ENCODE measurements at places on chromosomes 1 and 21. TPM values are rescaled to one million over a fixed set of nuclear protein-coding genes. Genes with fewer than 3 reads are reported as not detected.

Gene OXCT2
- 2.9 TPM for total RNA-seq

Gene BLZF1
- 10.3 TPM for total RNA-seq

- DNase-seq, result no peak
Observed at GRCh38 chr1:243882276-243882675, 32.2 kb upstream of the AKT3 start.

GRCh38 chr1:155176544-155177071 is 3.0 kb downstream of the TRIM46 start:
- DNase-seq, result no peak

- DNase-seq, result no peak
Observed at GRCh38 chr1:90761156-90761555, 44.1 kb upstream of the BARHL2 start.

DNA sequence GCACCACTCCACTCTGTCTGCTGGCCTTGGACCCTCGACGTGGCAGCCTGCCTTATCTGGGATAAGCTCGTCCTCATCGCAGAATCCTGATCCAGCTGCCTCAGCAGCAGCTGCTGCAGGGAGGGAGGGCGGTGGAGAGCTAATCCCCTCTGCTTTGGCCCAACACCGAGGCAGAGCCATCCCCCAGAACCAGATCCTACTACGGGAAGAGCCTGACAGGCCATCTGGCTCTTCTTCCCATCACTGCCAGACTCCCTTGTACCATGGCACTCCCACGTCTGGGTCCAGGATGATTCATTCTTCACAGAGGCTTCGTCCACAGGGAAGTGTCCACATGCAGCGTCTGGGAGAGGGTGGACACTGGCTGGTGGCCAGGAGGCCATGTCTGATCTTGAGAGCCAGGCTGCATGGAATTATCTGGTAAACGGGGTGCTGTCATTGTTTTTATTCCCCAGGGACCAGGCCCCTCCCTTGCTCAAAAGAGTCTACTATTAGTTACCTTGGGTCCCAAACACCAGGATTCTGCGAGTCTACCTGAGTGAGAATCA is 14.6 kb upstream of the PKP1 start:
- DNase-seq, result no peak

GRCh38 chr1:9874959-9875635 is 35.0 kb downstream of the CTNNBIP1 start:
- DNase-seq, result peak; percentile 92

Measured in H1 (cell line).